Calu3 (cell line): ENCODE measurements at places on chromosomes 5 and 9.

DNA sequence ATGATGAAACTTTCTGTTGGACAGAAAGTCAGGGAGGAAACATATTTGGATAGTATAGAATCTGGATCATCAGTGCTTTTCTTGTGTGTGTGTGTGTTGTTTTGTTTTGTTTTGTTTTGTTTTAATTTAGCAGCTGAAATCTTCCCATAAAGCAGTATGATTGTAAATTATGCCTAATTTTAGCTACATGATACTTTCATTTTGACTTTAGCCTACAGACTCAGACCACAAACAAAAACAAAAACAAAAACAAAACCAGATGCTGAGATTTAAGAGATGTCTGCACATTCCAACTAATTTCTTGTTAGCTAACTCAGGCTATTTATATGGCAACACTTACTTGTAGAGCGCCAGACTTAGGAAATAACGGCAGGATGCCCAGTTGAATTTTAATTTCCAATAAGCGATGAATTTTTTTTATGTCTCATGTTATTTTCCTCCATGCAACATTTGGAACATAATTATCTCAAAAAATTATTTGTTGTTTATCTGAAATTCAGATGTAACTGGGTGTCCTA lies 119.5 kb upstream of the TRPC7 start:
- no peak for DNase-seq
- H3K27ac ChIP-seq, result no peak overlapping the region
- no peaks in the 10 kb centered on the region for H3K4me1 ChIP-seq
- no peak overlapping the region for H3K4me3 ChIP-seq
- H3K27me3 ChIP-seq, result peaks cover 25% of the 10 kb centered on the region

GRCh38 chr5:54795284-54795683 lies 190.1 kb downstream of the ESM1 start:
- no peak for DNase-seq
- H3K4me3 ChIP-seq, result no peak overlapping the region
- H3K36me3 ChIP-seq, result no peaks in the 10 kb centered on the region
- H3K27me3 ChIP-seq, result no peaks in the 10 kb centered on the region
- H3K4me1 ChIP-seq, result peaks cover 8% of the 10 kb centered on the region
- no peak overlapping the region for H3K27ac ChIP-seq

- H3K27me3 ChIP-seq, result peaks cover 46% of the 10 kb centered on the region
- DNase-seq, result no peak
- H3K27ac ChIP-seq, result no peak overlapping the region
- no peak overlapping the region for H3K4me3 ChIP-seq
- H3K4me1 ChIP-seq, result peaks cover 22% of the 10 kb centered on the region
Observed at GRCh38 chr5:142641711-142642110, 44.2 kb downstream of the FGF1 start.

DNA sequence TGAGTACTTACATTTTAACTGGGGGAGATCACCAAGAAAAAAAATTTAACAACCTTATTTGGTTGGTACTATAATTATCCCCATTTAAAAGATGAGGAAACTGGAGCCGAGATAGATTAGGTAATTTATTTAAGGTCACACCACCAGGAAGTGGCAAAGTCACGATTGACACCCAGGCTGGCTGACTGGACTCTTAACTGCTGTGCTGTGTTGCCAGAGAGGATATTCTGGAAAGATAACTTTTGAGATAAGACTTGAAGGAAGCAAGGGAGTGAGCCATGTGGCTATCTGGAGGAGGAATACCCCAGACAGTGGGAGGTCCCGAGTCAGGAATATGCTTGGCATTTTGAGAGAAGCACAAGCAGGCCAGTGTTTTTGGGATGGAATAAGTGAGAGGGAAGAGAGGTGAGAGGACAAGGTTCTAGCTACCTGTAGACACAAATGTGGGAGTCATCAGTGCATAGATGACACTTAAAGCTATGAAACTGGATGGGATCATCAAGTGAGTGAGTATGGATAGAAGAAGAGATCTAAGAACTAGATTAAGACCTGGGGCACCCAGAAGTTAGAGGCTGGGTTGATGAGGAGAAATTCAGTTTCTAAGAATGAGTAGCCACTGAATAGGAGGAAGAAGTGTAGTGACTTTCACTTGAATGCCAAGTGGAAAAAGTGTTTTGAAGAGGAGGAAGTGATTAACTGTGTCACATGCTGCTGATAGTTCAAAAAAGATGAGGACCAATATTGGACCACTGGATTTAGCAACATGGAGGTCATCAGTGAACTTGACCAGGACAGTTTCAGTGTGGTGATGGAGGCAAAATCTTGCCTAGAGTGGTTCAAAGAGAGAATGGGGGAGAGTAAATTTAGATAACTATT lies 25.6 kb downstream of the PDE8B start:
- no peaks in the 10 kb centered on the region for H3K36me3 ChIP-seq
- no peak overlapping the region for H3K4me3 ChIP-seq
- no peak for DNase-seq
- peaks cover 9% of the 10 kb centered on the region for H3K4me1 ChIP-seq

DNA sequence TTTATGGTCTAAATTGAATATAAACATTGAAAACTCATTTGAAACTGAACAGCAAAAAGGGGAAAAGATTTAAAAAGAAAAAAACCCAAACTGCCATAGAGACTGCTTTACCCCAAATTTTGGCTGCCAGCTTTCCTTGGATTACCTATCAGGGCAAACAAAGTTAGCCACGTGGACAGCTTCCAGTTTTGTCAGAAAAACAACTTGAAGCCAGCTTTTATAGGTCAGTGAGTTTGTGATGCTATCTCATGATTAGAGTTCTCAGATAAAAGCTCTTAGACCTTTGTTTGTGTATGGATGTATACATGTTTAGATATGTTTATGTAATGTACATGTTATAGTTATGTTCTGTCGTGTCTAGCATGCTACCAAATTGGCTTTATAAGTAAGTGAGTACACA lies 16.1 kb downstream of the FBP2 start:
- DNase-seq, result no peak
- no peak overlapping the region for H3K27ac ChIP-seq
- H3K4me1 ChIP-seq, result peaks cover 8% of the 10 kb centered on the region
- H3K4me3 ChIP-seq, result no peak overlapping the region
- H3K27me3 ChIP-seq, result peaks cover 13% of the 10 kb centered on the region
- no peaks in the 10 kb centered on the region for H3K36me3 ChIP-seq

DNA sequence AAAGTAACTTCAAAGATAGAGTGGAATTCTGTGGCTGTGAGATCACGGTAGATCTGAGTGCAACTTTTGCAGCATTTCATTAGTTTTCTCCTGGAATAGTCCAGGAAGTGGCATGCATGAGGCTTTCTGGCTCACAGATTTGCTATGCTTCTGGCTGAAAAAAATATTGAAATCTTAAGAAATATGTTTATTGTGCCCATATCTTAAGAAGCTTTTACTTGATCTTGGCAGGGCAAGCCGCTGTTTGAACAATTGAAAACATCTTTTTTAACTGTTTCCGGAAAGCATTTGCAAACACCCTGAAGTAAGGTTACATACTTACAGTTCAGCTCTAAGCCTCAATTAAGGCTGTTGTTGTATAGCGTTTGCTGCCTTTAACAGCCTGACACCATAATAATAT lies 135.7 kb upstream of the GDNF start:
- peaks cover 24% of the 10 kb centered on the region for H3K27me3 ChIP-seq
- no peaks in the 10 kb centered on the region for H3K4me1 ChIP-seq
- H3K27ac ChIP-seq, result no peak overlapping the region
- H3K36me3 ChIP-seq, result no peaks in the 10 kb centered on the region
- no peak overlapping the region for H3K4me3 ChIP-seq

GRCh38 chr5:66565878-66566277 lies 30.3 kb upstream of the MAST4 start:
- peaks cover 60% of the 10 kb centered on the region for H3K27me3 ChIP-seq
- H3K36me3 ChIP-seq, result no peaks in the 10 kb centered on the region
- H3K4me1 ChIP-seq, result no peaks in the 10 kb centered on the region

DNA sequence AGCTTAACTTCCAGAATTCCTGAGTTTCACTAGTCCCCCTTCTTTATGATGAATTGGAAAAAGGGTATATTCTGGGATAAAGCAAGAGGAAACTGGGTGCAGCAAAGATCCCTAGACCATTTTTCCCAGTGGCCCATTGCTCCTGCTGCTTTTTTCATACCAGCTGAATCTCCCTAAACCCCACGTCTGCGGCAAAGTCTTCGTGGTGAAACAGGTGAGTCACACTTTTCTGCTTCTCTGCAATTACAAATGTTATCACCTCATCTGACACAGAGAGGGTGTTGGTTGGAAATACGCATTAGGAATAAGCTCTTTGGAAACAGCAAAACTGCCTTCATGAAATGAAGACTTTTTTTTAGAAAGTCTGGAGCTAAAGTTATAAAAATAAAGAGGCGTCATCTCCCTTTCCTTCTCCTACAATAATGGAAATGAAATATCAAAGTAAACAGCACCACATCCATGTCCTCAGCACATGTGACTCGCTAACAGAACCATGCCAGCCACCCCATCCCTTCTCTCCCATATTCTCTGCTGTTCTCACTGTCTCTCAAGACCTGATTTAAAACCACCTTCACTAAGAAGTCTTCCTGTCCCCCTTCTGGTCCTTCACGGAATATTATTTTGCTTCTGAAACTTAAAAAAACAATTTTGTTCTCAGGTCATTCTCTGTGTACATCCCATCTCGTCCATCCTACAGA lies 39.5 kb upstream of the GLRX start:
- H3K4me3 ChIP-seq, result peak overlapping the region; percentile 55
- DNase-seq, result peak; percentile 44
- peaks cover 74% of the 10 kb centered on the region for H3K4me1 ChIP-seq
- H3K27me3 ChIP-seq, result no peaks in the 10 kb centered on the region

DNA sequence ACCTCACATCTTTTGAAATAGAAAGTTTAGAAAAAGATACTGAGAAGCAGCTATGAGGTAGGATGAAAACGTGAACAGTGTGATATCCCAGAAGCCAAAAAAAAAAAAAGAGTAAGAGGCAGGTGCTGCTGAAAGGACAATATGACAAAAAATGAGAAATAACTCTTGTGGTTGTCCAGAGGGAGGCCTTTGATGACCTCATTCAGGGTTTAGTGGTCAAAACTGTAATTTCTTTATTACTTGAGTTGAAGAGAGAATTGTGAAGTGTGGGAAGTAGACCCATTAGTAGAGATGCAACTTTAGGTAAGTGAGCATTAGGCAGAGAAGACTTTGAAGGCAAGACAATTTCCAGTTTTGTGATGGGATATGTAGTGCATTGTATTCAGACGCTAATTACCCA lies 1306.3 kb upstream of the ACO1 start:
- H3K4me1 ChIP-seq, result no peaks in the 10 kb centered on the region
- no peak for DNase-seq
- no peak overlapping the region for H3K4me3 ChIP-seq
- no peak overlapping the region for H3K27ac ChIP-seq
- no peaks in the 10 kb centered on the region for H3K27me3 ChIP-seq

DNA sequence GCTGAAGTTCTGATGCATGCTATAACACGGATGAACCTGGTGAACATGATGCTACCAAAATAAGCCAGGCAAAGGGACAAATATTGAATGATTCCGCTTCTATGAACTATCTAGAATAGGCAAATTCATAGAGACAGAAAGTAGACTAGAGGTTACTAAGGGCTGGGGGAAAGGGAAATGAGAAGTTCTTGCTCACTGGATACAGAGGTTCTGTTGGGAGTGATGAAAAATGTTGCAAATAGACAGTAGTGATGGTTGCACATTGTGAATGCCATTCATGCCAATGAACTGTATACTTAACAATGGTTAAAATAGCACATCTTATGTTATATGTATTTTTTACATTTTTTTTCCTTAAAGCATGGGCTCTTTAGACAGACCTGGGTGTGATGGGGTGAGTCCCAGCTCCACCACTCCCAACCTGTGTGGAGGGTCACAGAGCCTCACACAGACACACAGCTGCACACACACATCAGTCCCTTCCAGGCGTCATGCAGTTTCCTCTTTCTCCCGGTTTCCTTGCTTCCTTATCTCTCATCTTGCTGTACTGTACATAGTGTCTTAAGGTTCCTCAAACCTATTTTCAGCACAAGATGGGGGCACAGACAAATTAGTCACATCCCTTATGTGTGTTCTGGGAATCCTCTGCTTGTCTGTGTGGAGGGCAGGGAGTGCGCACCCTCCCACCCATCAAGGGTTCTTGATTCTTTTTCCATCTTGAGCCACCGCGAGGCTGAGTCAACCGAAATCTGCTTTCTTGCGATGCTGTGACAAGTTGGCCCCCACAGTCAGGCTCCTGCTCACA lies 192.9 kb downstream of the CRB2 start:
- no peak for DNase-seq
- H3K27me3 ChIP-seq, result no peaks in the 10 kb centered on the region
- no peak overlapping the region for H3K4me3 ChIP-seq
- H3K27ac ChIP-seq, result no peak overlapping the region
- no peaks in the 10 kb centered on the region for H3K4me1 ChIP-seq

- no peaks in the 10 kb centered on the region for H3K27me3 ChIP-seq
- H3K27ac ChIP-seq, result no peak overlapping the region
- no peak overlapping the region for H3K4me3 ChIP-seq
- H3K4me1 ChIP-seq, result no peaks in the 10 kb centered on the region
- no peak for DNase-seq
Observed at GRCh38 chr5:129367883-129368282, 92.2 kb upstream of the ADAMTS19 start.

DNA sequence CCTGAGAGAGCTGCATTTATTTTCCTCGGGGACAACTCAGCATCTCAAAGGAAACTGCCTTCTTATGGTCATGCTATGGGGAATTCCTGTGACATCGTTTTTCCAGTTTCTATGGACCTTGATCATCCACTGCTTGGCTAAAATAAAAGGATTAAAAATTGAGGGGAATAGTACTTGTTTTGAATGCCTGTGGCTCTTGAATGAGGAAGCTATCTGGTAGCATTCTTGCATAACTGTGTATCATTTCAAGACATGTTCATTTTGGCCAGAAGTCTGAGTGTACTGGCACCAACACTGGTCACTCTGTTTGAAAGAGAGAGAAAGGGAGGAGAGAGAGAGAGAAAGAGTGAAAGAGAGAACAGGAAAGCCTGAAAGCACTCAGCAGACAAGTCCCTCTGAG lies 116.7 kb downstream of the DOCK2 start:
- H3K4me1 ChIP-seq, result no peaks in the 10 kb centered on the region
- no peak for DNase-seq
- H3K27me3 ChIP-seq, result peaks cover 50% of the 10 kb centered on the region

GRCh38 chr9:91734371-91734981 lies 215.6 kb downstream of the ROR2 start:
- H3K27ac ChIP-seq, result no peak overlapping the region
- no peaks in the 10 kb centered on the region for H3K36me3 ChIP-seq

DNA sequence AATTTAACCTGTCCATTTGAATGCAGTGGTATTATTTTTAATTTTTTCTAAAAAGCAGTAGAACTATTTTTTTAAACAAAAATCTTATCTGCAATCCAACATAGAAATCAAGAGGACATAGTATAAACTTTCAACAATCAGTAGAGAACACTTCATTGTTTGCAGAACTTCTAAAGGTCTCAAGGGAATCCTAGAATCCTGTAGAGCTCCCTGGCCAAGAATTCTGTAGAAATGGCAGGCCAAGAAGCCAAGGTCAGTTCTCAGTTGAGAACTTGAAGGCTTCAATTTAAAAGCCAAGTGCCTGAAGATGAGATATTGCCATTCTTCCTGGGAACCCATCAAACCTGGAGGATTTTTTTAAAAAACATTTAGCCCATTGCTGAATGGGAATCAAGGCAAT lies 199.2 kb upstream of the KLF4 start:
- no peak for DNase-seq
- H3K4me3 ChIP-seq, result no peak overlapping the region
- H3K27me3 ChIP-seq, result no peaks in the 10 kb centered on the region
- no peak overlapping the region for H3K27ac ChIP-seq
- H3K36me3 ChIP-seq, result no peaks in the 10 kb centered on the region

- H3K36me3 ChIP-seq, result no peaks in the 10 kb centered on the region
- no peaks in the 10 kb centered on the region for H3K27me3 ChIP-seq
- H3K27ac ChIP-seq, result no peak overlapping the region
- no peak for DNase-seq
- peaks cover 10% of the 10 kb centered on the region for H3K4me1 ChIP-seq
- H3K4me3 ChIP-seq, result no peak overlapping the region
Observed at GRCh38 chr9:112780450-112781036, 30.0 kb downstream of the SNX30 start.
